ENCODE measurements at places on chromosomes 6 and 20. TPM values are rescaled to one million over a fixed set of nuclear protein-coding genes. Genes with fewer than 3 reads are reported as not detected.

RGS17 gene
- total RNA-seq = not detected

GLP1R gene
- total RNA-seq = not detected

IRF4 gene
- 91.2 TPM for total RNA-seq

ENPP4 gene
- total RNA-seq = 4.9 TPM

AURKA gene
- 92.7 TPM for total RNA-seq

LGSN gene
- not detected for total RNA-seq

COL21A1 gene
- not detected for total RNA-seq
